ENCODE measurements at places on chromosomes 1 and 21. TPM values are rescaled to one million over a fixed set of nuclear protein-coding genes. Genes with fewer than 3 reads are reported as not detected.

Gene TAL1
- not detected for total RNA-seq

Gene KHDC4
- total RNA-seq, result 28.0 TPM

GRCh38 chr1:64755361-64755760 is 10.5 kb downstream of the RAVER2 start:
- no peak for DNase-seq

DNA sequence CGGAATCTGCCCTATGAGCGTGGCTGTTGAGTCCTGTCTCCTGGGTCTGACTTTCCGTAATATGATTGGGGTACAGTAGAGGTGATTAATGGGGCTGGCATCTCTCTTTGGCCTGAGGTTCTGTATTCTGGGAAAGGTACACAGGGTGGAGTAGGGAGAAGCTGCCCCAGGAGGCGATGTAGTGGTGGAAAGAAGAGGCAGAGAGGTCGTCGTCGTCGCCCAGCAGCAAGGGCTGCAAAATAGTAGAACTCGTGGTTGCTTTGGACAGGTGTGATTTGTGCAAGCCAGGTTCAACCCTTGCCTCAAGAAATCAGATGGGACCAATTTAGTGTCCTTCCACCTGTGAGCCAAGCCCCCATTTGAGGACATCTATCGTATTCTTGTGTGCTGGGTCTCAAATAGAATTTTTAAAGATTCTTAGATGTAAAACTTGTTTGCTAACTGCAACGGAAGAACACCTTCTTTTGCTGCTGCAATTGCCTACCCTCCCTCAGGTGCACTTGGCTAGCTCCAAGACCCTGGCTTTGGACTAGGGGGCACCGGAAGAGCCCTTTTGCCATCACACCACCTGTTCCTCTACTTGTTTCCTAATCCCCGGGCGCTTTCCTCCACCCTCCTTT is 1.3 kb upstream of the HMGN2 start:
- no peak for DNase-seq

DNA sequence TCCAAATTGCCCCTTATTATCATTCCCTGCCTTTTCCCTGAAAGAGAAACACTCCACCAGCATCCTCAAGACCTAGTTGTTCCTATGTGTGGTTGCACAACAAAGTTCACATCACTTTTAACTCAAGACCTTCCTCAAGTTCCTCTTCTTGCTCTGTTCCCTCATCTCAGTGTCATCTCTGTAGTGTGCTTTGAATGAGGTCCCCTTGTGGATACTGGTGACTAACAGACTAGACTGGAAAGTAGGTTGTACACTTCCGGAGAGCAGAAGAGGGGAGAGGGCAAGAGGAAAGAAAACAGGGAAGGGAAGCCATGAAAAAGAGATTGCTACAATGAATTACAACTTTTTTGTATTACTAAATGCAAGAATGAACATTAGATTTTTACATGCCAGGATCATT is 853.8 kb downstream of the USP25 start:
- no peak for DNase-seq

DNA sequence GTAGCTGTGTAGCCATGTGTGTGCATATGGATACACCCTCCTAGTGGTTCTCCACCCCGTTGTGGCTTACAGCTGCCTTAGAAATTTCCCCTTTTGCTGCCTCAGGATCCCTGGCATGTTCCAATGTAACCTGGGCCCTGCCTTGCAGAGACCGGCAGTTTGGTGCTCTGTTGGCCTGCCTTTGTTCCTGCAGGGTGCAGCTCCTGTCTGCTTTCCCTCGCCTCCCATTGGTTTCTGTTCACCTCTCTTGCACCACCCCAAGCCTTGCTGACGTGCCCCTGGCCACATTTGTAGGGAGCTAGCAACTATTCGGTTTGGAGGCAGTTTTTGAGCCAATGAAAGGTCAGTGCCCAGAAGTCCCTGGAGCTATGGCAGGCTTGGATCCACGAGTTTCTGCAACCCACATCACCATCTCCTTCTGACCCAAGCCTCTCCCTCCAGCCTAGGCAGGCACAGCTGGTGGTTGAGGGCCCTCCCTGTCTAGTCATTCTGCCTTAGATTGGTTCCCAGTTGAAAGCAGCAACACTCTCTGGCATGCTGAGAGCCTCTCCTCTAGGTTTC is 54.9 kb downstream of the MAB21L3 start:
- DNase-seq, result no peak

DNA sequence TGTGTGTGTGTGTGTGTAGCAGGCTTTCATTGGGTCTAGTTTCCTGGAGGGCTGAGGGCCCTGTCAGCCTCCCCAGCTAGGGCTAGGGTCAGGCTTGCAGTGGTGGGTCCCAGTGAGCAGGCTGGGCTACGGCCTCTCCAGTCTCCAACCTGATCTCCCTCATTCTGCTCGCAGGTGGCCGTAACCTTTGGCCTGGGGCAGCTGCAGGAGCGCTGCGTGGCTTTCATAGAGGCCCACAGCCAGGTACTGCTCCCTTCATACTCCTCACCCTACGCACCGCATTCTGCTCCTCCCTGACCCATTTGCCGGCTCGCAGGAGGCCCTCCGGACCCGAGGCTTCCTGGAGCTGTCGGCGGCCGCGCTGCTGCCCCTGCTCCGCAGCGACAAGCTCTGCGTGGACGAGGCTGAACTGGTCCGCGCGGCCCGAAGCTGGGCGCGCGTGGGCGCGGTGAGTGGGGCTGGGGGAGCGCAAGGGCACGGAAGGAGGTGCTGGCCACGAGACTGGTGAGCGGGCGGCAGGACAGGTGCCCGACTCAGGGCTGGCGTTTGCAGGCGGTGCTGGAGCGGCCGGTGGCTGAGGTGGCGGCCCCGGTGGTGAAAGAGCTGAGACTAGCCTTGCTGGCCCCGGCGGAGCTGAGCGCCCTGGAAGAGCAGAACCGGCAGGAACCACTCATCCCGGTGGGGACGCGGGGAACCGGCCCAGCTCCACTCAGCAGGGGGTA is 4.7 kb downstream of the BTBD19 start:
- no peak for DNase-seq

- peak; percentile 82 for DNase-seq
Measured at GRCh38 chr1:241592273-241592958, 47.8 kb downstream of the CHML start.

GRCh38 chr1:62784509-62785365 is 805 bp downstream of the ATG4C start:
- peak; percentile 19 for DNase-seq

DNA sequence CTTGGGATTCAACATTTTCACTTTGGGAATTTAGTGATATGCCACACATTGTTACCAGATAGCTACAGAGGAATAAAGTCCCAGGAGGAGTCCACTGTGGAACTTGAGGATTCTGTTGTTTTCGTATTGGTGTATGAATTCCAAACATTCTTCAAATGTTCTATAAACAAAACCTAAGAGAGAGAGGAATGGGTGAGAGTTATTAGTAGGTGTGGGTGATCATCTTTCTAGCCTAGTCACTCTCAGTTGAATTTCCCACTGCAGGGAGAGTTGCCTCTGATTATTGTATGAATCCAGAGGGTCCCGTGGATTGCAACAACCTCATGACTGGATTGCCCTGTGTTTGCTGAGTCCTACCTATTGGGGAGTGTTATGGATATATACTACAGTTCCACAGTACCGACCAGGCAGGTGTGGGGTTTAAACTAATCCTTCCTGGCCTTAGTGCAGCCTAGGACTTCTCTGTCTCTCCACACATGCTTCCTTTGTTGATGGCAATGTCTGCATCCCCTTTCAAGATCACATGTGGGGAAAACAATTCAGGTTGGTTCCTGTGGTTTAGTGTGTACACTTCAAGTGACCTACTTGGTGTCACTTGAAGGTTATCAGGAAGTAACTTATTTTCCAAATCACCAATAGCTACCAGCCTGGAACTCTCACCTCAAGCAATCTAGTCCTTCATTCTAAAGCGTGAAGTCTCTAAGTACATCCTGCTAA is 91.8 kb downstream of the ADCY10 start:
- peak; percentile 20 for DNase-seq

DNA sequence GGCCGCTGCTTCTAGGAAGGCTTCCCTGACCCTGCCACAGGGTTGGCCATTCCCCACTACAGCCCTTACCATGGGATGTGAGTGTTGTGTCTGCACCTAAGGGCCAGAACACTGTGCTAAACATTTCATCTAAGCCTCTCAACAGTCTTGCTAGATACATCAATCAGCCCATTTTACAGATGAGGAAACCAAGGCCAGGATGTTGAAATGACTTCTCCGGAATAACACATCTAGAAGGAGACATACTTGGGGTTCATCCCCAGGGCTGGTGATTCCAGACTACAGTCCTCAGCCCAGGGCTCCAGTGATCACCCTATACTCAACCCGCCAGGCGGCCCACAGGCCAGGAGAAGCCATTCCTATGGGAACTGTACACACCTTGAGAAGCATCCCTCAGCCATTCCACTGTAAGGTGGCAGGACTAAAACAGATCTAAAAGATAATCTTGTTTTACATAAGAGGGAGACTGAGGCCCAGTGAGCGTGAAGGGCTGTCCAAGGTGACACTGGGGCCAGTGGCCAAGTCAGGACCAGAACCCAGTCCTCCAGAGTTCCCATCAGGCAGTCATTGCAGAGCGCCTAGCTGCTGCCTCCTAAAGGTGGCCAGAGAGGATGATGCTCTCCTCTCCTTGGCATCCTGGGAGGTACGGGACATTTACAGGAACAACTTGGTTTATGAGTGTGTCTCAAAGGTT is 119.5 kb downstream of the GLIS1 start:
- no peak for DNase-seq

DNA sequence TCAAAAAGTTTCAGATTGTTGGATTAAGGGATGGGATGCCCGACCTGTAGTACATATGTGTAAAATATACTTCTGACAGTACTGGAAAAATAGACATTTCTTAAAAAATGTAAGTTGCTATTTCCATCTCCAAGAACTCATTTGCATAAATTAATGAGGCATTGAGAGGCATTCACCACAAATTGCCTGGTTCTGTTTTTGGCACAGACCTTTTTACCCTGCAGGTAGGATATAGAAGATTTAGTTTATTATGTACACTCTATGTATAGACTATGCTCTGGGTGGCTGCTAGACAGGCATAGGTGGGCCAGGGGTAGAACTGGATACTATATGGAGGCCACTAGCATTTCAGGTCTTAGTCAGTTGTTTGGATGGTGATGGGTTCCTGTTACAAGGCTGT is 8.0 kb downstream of the CCDC17 start:
- DNase-seq, result no peak

DNA sequence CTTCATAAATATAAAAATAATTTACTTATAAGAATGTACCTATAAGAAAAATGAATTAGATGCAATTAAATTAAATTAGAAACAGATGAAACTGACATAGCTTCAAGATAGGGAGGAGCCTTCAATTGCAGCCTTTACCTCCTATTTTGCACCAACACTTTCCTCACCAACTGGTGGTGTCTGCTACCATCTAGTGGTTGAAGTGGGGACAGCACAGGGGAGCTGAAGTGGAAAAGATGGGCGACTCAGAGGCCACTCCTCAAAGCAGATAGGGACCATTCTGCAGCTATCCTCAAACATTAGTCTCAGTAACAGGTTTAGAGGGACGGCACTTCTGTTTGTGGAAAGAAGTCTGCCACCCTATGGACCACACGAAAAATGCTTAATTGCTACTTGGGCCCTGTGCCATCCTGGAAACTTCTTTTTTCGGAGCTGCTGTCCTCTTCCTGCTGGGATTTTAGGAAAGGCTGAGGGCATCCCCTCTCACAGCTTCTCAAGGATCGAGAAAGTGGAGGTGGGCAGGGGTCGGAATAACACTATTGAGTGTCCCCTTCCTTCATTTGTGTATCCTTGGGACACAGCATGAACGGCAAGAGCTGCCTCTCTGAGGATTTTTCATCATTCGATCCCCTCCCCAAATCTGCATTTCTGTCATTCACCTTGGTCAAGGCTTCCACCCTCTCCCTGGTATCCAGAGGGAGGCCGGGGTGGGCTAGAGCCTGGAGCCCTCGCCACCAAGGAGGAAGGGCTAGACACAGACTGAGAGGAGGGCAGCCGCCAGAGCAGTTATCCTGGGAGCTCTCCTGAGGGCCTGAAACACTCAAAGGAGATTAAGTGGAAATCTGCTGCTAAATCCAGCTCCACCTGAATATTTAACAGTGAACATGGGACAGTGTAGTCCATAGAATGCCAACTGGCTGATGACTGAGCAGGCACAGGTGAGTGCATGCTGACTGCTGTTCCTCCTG is 9.6 kb downstream of the PROK1 start:
- peak; percentile 77 for DNase-seq

- peak; percentile 38 for DNase-seq
Measured at GRCh38 chr1:65420590-65421350, at the start of the genes LEPR and LEPROT. Gene LEPR, plus strand, starts transcription at chr1:65420668. Its CDS starts 144,898 bp downstream, at chr1:65565566. Gene LEPROT, plus strand, starts transcription at chr1:65420668. Its CDS starts 57 bp downstream, at chr1:65420725.

Gene ABCG1
- total RNA-seq, result 0.36 TPM

DNA sequence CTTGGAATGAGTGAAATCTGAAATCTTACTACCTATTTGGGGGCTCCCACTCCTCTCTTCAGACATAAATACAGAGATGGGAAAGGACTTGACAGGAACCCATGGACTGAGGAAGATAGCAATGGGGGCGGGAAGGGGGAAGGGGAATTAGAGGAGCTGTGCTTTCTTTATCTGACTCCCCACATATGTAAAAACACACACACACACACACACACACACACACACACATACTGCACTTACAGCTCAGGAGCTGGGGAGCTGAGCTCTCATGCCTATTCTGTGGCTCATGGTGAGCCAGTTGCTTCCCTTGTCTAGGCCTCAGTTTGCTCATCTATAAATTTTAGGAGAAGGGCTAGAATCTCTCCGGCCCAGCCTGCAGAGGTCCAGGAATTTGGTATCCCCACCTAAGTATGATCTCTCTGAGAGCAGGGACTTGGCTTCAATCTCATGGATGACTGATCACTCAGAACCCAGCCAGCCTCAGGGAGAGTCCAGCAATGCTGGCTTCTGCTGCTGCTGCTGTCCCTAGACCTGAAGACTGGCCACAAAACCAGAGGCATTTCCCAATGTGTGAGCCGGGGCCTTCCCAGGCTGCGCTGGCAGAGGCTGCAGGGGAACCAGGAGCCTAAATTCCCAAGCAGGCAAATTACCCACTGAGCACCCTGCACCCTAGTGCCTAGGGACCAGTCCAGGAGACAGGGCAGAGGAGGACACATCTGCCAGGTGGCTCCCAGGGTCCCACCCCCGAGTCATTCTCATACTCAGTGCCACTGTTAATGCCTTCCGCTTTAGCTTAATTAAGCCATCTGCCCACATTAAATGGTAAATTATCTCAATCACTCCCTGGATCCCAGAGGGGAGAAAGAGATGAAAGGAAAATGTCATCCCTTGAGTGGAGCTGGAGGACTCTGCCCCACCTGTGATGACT is 57.5 kb upstream of the RBM15 start:
- peak; percentile 22 for DNase-seq

Gene UMODL1
- not detected for total RNA-seq
